NCI-H1105 treated with DMSO at 0.1 percent for 48 hours (cell line): ENCODE measurements at places on chromosomes 12 and 14.

DNA sequence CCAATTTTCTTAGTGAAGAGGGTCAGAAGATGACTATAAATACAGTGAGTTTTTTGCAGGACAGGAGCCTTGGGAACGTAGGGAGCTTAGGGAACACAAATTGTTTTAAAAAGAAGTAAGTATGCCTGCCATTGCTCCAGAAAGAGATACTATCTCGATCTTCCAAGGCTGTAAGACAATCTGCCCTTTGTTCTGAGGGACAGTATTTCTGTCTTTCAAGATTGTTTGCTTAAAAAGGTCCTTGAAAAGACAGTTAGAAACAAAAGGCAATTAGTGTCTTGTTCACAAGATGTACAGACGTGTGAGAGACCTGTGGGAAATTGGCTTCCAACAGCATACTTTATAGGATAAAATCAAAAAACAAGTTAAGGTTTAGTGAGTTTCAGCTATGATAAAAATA is 321.2 kb upstream of the FAR2 start:
- DNase-seq = peak; percentile 1

- no peak for DNase-seq
Observed at GRCh38 chr12:114447274-114447716, 41.4 kb upstream of the TBX5 start.

DNA sequence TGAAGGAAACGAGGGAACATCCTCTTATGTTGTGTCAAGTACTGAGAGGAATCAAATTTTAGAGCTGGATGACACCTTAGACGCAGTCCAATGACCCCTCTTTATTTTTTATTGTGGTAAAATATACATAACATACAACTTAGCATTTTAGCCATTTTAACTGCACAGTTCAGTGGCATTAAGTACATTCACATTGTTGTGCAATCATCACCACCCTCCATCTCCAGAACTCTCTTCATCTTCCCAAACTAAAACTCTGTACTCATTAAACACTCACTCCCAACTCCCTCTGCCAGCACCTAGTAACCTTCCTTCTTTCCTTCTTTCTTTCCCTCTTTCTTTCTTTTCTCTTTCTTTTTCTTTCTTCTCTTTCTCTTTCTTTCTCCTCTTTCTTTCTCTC is 97.2 kb upstream of the SLC24A4 start:
- DNase-seq = no peak

DNA sequence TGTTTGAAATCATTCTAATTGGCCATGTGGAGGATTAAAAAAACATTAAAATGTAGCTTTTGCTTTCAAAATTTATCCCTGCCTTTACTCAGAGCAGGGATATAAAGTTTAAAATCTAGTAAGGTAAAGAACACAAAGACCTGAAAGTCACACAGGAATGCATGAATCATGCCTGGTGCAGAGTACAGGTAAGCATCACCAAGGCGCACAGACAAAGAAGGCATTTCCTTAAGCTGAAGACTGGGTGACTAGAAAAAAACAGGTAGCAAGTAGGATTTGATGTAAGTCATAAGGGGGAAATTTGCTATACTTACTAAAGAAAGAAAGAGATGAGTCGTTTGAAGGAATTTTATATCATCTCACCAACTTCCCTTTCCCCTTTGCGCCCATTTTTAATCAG is 405.6 kb downstream of the GXYLT1 start:
- no peak for DNase-seq

DNA sequence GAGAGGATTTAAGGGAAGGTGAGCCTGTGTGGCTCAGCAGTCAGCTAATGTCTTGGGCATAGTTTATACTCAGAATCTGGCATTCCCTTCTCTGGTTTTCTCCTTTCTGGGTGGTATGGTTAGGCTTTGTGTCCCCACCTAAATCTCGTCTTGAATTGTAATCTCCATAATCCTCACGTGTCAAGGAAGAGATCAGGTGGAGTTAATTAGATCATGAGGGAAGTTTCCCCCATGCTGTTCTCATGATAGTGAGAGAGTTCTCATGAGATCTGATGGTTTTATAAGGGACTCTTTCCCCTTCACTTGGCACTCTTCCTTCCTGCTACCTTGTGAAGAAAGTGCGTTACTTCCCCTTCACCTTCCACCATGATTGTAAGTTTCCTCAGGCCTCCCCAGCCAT is 169.8 kb upstream of the PELI2 start:
- DNase-seq = no peak

DNA sequence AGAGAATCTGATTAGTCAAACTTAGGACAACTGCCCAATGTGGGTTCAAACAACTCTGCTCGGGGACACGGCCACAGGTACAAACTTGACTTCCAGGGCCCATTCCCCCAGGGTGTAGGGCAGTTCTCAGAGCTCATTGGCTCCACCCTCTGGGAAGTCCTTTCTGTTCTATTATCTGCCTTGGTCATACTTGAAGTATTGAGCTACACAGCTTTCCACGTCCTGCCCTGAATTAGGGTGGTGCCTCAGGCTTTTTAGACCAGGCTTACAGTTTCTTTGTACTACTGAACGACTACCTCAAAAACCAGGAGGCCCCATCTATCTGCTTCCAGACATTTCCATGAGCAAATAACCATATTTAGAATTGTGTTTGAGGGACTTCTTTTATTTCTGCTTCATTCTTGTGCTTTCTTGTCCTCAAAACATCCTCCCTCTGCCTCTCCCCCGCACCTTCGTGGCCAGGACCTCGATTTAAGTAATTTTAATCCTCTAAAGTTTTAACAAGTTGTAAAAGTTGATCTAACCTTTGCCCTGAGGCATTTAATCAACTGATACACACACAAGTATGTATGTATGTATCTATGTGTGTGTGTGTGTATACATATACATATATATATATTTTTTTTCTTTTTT is 281.7 kb upstream of the AMIGO2 start:
- no peak for DNase-seq

GRCh38 chr12:103548622-103549601 is 38.2 kb upstream of the STAB2 start:
- peak; percentile 88 for DNase-seq

- DNase-seq = no peak
Observed at GRCh38 chr14:88325883-88326282, 2.8 kb upstream of the KCNK10 start.

GRCh38 chr14:92945959-92946846 is 23.3 kb downstream of the CHGA start:
- DNase-seq = no peak

- DNase-seq = no peak
Observed at GRCh38 chr14:69327507-69327906, 67.5 kb downstream of the GALNT16 start.

DNA sequence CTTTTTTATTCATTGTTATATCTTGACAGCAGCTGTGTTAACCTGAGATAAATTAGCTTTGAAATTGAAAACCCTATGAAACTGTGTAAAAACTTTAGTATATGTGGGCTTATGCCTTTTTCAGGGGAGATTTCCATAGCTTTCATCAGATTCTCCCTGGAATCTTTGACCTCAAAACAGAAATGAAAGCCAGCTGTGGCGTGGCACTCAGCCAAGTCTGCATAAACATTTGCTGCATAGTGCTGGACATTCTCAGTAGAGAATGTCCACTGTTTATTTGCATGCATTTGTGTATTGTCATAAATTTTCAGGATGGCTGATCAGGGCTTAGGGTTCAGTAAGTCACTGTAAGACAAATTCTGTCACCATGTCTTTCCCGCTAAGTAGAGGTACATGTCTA is 115.3 kb upstream of the NAP1L1 start:
- DNase-seq = peak; percentile 10

DNA sequence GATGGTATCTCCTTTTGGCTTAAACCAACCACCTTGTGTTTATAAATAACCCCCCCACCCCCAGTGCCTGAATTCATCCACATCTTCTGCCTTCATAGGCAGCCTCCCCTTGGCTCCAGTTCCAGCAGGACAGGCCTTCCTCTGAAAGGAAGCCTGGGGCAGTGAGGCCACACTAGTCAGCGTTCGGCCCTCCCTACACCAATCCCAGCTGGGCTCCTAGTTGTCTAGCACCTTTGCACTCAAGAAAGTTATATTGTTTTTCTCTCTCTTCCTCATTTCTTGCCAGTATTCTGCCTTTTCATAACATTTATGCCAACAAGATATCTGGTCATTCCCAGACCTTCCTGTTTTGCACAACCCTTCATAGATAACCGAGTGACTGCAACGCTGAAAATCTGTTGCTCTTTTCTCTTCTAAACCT is 73.1 kb upstream of the ACTN1 start:
- DNase-seq = no peak

GRCh38 chr14:95117937-95118721 is 39.2 kb downstream of the DICER1 start:
- no peak for DNase-seq

DNA sequence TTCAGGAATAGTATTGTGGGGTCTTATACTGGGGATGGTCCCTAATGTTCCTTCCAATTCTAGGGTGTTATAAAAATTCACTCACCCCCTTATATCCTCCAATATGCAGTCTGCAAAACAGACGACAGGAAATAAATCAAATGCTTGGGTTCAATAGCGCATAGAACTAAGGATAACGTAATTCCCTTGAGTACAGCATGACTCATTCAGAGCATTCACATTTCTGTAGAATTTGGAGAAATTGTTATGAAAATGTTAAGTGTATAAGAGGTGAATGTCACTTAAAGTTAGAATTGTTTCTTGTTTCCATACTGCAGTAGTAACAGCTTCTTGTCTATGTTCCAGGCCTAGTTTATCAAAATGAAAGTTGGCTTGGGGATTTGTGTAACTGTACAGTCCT is 271.4 kb downstream of the RPS29 start:
- no peak for DNase-seq

DNA sequence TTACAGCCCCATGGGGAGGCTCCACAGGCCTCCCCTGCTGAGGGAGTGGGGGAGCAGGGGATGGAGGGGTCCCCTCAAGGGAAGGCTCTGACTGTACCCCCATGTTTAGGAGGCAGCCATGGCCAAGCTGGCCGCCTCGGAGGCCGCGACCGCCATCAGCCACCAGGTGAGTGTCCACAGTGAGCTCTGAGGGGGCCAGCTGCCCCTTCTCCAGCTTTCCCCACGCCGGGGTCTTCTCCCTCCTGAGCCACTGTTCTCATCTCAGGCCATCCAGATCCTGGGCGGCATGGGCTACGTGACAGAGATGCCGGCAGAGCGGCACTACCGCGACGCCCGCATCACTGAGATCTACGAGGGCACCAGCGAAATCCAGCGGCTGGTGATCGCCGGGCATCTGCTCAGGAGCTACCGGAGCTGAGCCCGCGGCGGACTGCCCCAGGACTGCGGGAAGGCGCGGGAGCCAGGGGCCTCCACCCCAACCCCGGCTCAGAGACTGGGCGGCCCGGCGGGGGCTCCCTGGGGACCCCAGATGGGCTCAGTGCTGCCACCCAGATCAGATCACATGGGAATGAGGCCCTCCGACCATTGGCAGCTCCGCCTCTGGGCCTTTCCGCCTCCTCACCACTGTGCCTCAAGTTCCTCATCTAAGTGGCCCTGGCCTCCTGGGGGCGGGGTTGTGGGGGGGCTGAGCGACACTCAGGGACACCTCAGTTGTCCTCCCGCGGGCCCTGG is 13.6 kb downstream of the ACADS start:
- DNase-seq = no peak

DNA sequence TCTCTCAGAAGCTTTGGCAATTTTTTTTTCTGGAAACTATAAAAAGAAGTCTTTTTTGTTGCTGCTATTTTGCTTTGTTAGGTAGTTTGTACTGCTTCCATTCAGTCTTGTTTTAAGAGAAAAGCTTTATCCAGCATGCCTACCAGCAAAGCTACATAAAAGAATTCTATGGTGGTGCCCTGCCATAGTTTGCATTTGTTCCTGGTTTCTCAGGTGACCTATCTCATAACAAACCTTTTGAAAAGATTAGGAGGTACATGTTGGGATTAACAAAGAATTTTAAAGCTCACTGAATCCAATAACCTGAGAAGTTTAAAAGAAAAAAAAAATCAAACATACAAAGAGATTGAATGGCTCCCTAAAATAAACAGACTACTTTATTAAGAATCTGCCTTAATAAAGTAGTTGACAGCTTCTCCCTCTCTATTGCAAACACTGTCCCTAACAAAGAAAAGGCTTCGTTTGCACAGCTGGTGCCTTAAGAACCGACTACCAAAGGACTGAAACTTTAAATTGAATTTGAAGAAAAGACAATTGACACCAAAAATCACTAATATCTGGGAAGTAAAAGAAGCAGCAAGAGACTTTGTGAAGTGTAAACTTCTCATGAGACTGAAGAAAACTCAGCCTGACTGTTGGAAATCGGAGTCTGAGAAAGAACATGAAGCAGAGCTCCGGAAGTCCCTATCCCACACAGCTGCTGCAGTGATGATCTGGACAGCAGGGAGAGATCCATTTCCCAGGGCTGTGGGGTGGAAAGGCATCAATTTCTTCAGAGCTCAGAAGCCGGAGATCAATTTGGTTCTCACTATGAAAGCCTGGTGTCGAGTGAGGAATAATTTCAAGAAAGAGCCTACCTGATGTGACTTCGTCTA is 102.7 kb upstream of the PLEKHA5 start:
- no peak for DNase-seq

GRCh38 chr14:71488703-71489191 is 443.5 kb upstream of the RGS6 start:
- DNase-seq = no peak

DNA sequence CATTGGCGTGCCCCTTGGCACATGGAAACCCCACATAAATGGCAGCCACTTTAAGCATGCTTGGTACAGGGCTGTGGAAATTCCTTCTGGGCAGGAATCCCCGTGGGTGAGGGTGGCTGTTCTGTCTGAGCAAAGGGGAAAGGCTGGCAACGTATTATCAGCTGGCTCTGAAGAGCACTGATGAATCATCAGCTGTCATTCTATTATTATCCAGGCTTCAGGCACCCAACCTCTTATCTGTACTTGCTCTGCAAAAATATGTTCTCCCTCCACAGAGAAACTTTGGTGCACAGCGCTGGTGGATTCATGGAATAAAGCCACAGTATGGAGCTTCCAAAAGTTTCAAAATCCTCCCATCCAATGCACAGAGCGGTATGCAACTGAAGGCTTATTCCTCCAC is 167.1 kb downstream of the TBX5 start:
- DNase-seq = no peak

DNA sequence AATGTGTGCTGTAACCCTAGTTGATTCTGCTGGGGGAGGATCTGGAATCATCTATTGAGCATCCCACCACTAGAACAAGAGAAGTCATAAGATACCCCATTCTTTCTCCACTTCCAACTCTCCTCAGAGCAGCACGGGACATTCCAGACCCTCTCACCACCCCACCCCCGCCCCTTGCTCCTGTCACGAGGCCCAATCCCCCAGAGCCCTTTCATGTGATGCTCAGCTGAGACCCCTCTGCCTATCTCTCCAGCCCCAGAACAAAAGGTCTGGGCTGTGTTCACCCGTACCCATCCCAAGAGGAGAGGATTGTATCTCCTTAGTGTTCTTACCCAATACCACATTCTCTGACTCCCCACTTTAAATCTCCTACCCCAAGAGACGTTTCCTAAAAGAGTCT is 602 bp downstream of the PMEL start:
- DNase-seq = no peak

DNA sequence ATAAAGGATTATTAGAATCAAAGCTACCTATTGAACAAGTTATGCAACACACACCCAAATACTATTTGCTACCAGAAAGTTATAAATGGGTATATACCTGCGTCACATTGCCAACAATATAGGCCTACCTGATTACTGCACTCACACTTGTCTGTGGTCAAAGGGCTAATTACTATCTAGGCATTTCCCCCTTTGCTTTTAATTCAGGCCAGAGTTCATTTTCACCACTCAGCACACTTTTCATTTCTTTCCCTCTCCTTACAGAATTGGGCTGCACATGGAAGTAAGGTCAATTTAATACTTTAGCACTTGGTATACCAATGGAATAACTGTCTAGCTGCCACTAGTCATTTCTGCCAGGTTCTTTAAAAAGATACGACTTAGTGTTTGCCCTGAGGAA is 1.7 kb downstream of the SOS2 start:
- no peak for DNase-seq
